ENCODE measurements at places on chromosomes 1 and 21.

DNA sequence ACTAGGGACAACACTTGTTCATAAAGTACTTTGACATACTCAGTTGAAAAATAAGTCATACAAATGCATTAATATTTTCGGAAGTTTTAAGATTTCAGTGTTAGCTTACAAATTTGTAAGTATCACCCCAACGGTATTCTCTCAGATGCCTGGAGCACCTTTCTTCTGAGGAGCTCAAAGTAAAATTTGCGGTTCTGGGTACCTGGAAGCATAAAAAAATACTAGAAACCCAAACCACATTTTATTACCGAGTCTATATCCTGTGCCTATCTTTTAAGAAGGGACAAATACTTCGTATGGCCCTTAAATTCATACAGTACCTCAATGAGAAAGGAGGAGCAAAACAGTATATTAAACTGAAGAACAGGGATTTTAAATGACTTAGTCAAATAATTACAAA, 10.2 kb downstream of the SRSF4 start:
- no peak for DNase-seq

- DNase-seq = no peak
Measured at GRCh38 chr1:66599346-66599745, 65.4 kb downstream of the SGIP1 start.

GRCh38 chr1:223645903-223646302, 19.6 kb downstream of the CAPN8 start:
- no peak for DNase-seq

DNA sequence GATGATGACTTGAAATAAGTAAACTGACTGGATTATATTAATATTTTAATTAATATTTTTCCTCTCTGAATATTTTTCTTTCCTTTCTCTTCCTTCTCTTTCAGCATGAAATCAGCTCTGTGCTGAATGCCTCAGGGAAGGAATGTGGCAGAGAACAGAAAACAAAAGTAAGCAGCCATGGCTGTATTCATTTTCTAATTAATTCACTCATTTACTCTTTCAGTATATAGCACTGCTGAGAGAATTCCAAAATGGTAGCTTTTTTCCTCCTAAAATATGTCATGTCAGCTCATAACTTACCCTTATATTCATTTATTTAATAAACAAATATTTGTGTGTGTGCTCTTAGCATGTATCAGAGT, 522.5 kb downstream of the PTPRC start:
- no peak for DNase-seq

DNA sequence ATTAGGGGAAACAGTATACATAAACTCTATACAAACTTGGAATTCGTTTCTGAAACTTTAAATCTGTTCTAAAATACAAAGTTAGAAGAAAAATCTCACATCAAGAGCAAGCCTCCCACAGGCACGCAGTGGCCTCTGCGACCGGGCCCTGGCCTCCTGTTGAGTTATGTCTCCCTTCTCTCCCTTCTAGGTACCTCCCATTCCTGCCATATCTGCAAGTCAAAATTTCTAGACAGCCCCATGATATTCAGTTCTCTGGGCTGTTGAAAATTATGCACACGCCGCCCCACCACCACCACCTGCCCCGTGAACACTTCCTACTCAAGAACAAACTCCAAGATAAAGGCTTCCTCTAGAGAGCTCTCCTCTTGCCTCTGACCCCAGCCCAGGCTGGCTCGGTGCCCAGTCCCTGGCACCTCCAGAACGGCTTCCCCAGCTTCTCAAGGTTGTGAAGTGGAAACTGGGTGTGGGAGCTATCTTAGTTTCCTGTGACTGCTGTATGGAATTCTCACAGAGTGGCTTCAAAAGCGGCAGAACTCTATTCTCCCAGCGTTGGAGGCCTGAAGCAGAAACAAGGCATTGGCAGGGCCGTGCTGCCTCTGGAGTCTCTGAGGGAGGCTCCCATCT, 37.7 kb upstream of the LRP8 start:
- no peak for DNase-seq

DNA sequence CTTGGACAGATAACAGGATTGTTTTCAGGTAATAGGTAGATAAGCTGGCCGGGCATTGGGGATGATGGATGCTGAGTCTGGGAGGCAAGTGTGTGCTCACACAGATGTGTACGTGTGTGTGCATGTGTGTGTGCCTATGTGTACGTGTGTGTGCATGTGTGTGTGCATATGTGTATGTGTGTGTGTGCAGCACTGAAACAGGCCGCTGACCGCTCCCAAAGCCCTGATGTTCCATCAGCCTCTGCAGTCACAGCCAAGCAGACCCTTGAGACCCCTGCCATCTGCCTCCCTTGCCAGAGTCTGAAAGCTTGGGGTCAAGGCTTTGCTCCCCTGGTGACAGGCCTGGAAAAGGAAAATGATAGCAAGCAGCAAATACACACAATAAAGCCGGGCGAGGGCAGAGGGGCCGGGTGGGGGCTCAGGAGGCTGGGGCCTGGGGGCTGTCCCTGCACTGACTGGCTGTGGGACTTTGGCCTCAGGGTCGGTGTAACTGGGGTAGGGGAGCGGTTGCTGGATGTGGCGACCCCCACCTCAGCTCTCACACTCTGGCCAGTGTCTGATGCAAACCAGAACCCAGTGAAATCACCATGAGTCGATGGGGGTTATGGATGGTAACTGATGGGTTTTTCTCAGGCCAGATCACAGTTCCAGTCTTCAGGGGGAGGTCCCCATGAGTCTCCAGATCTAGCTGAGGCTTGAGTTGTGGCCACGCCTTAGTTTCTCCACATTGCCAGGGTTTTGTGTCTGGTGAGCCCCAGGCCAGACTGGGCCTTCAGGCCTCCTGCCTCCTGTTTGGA, 9.2 kb upstream of the TNFRSF8 start:
- DNase-seq = no peak

GRCh38 chr1:25524568-25525360, 18.6 kb upstream of the LDLRAP1 start:
- no peak for DNase-seq

DNA sequence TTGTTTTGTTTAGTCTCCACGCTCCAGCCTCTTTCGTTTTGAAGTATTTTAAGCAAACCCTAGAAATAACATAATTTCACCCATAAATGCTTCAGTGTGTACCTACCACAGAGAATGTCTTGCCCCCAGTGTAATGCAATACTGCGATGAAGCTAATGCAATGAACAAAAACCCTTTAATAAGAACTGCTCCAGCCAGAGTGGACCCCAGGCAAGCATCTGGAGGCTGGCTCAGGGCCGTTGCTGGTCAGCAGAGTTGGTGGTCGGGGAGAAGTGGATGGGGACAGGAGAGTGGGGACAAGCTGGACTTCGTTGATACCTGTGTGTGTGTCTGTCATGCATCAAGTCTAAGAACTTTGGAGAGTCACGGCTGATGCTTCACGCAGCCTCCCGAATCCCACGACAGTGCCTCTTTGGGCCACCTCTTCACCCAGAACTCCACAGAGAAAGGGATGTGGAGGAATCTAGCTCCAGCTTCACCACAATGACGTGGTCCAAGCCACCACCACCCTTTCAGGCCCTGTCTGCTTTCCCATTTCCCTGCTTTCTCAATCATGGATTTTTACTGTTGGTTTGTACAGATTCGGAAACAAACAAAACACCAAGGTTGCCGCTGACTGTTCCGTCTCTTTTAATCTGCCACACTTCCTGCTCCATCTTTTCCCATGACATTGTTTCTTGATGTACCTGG, 108.6 kb upstream of the ERRFI1 start:
- DNase-seq = no peak

DNA sequence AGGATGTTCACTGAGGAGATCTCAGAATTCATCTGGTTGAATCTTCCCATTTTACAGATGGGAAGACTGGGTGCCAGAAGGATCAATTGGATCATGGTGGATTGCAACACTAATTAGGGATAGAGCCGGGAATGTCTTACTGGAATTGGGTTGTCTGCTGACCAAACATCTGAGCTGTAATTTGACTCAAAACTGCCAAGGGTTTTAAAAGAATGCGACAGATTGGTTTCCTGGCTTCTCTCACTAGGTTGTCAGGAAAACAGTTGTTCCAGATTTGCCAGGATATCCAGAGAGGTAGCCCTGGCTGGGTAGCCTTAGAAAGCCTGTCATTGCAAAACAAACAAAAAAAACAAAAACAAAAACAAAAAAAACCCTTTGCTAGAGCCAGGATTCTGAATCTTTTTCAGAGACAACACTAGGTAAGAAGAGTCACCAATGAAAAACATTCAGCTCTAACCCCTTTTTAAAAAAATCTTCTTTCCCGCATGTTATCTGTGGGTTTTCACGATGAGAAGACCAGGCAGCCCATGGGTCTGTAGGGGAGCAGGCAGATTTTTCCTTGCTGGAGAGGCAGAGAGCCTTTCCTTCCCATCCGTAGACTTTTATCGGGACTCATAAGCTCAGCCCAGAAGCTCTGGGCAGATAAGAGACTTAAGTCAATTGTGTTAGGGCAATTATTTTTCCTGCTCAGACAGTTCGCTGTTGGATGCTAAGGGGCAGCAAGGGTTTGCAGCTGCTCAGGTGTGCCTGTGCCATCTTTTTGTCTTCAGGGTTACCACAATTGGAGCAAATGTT, 418.9 kb downstream of the PRDM2 start:
- no peak for DNase-seq

- DNase-seq = peak; percentile 12
Measured at GRCh38 chr1:8562881-8563865, 245.3 kb downstream of the SLC45A1 start.

GRCh38 chr1:155196103-155196892, 11.4 kb downstream of the THBS3 start:
- DNase-seq = no peak

GRCh38 chr1:54273795-54274163, 73.8 kb downstream of the MRPL37 start:
- no peak for DNase-seq

DNA sequence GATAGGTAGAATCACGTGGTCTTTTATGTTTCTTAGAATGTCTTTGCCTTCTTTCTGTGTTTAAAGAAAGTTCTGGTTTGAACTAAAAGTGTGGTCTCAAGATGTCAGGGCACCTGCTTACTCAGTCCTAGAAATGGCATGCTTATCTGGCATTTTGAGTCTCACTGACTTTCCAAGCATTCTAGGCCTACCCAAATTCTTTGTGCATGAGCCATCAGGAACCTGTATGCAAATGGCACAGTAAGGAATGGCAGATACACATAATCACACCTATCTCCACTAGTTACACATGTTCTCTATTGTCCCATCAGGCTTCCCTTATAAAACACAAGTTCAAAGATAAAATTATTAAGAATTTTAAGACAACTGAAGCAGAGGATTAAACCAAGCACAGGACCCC, 29.5 kb upstream of the CLCA4 start:
- no peak for DNase-seq

DNA sequence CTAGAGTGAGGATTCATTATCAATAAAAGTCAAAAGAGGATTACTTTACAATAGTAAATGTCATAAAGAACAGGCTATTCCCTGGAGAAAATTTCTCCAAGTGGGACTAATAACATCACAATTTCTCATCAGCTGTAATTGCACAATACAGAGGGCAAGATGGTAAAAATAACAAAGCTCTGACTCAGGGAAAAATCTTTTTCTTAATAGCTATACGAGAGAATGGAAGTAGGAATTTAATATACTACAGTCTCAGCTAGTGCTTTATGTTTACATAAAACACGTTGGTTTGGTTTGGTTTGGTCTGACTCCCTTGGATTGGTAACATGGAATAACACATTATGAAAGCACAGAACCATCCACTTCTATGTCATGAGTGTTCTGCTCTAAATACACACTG, 397.6 kb downstream of the LRRIQ3 start:
- no peak for DNase-seq

DNA sequence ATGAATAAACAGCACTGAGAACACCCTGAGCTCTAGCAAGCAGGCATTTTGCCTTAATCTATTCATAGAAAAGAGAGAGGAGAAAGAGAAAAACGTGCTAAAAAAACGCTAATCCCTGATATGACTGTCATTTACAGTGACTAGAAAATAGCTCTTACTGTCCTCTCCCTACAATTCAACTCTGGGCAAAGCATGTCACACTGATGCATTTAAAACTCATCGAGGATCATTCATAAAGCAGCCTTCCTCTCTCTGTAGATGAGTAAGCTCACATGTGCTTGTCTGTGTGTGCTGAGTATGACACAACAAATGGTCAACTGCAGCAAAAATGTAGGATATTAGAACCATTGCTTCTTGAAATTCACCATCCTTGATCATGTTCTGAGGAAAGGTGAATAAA, 109.0 kb downstream of the SGIP1 start:
- DNase-seq = no peak

DNA sequence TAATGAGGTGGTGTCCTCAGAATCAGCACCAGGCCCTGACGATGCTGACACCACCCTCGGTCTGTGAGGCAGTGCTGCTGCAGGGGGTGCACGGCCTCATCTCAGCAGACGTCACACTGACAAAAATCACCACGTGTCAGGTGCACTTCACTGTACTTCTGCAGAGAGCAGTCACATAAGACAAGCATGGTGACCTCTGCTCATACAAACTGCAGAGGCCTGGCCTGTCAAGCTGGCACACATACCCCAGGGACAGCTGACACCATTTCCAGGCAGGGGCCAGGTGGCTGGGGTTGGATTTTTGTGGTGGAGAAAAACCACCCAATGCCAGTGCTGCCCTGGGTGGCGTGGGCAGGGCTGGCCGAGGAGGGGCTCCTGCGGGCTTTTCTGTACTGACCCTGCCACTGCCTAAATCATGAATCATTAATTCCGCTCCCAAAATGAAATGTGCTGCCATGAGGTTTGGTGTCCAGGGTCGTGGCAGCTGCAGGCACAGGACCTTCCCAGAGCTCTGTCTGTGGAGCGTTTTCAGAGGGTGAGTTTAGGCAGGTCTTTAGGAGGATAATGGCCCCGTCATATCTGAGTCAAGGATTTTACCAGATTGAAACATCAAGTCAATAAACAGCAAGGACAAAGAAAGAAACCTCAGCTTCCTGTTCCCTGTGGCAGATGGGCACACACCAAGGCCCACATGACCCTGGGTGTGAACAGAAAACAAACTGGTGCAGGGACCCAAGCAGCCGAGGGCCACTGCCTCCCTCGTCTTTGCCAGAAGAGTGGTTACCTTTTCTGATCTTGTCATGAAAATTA, 33.4 kb upstream of the GPR153 start:
- no peak for DNase-seq

DNA sequence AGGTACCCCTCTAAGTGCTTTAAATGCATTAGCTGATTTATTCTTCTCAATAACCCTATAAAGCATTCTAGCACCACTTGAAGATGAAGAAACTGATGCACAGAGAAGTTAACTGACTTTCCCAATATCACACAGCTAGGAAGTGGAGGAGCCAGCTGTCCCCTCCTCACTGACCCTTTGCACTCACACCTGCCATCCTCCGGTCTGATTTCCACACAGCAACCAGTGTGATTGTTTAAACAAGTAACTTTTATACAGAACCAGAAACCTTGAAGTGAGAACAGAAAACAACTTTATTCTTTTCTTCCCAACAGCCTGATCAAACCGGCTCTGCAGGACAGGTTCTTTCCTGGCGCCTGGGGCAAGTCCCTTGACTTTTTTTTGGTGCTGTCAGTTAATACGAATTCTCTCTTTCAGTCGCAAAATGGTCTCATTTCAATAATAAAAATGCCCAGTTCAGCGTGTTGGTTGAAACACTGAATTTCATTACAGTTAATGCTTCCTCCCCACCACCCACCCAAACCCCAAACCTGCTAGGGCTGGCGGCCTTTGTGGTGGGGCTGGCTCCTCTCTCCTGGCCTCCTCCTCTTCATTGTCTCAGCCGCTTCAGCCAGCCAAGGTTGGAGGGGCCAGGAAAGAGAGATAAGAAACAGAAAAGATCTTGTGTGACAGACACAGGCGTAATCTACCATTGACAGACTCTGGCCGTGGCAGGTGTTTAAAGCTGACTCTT, 26.4 kb upstream of the EEIG2 start:
- DNase-seq = no peak
